ENCODE measurements at places on chromosomes 5 and 9.

DNA sequence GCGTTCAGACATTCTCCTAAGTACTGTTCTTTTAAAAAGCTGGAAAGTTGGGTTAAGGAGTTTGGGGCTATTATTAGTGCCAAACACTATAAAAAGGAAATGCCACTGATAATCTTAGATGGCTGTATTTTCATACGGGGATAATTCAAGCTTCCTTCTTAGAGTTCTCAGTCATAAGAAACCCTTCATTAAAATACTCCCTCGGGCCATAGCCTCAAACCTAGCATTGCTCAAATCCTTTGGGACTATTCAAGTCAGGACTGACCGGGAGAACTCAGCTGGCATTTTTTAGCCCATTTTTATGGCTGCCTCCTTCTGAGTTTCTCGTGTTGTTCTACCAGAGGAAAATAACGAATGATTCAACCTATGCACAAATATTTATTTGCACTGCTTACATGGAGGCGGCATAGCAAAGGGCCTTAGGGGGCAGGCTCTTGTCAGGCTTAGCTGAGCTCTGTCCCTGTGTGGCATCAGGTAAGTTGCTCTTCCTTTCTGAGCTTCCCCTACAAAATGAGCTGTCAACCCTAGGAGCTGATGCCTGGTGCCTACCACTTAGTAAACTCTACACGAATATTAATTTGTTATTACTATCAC is 33.5 kb upstream of the ADAM19 start:
- DNase-seq, result no peak

GRCh38 chr5:10323588-10324488 is 16.1 kb upstream of the CMBL start:
- DNase-seq, result no peak

- no peak for DNase-seq
Observed at GRCh38 chr5:10455277-10455670, 13.6 kb downstream of the ROPN1L start.

DNA sequence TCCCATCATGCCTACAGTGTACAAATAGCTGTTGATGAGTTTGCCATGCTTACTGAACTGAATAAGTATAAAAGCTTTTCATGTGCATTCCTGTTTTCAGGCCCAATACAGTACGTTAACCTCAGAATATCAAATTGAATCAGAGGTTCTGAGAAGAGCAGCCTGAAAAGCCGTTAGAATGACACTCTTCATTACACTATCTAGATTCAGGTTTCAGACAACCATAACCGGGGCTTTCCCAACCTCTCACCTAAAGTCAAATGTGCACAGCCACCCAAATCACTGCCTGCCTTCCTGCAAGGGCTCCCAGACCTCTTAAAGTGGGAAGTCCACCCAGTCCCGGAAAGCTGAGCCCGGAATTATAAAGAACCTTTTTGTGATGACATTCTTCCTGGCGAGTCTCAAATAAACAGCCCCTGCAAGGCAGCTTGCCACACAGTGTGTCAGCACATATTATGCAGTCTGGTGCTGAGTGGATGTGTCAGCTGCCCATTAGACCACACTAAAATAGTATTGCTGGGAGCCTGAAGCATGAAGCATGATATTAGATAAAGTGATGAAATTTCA is 245.8 kb downstream of the TLE4 start:
- DNase-seq, result peak; percentile 57

DNA sequence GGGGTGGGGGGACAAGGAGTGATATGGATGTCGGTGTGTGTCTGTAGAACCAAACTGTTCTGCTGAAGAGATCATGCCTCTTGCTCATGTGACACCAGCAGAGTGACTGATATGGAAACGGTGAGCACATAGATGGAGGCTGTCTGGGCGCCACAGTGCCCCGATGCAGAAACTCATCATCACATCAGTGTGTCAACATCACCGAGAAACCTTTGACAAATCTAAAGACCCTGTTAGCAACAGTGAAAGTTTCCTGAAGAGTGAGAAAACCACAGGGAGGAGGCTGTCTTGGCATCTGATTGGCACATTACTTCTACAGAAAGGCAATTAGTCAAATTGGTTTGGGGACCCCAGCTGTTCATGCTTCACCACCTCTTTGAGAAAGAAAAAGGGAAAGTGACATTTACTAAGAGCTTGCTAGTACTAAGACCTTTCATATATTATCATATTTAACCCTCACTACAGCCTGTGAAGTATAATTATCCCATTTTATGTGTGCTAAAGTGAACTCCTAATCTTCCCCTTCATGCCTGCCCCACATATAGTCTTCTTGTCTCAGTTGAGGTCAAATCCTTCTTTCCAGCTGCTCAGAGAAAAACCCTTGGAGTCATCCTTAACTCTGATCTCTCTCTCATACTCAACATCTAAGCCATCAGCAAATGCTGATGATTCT is 25.6 kb downstream of the CSF2 start:
- no peak for DNase-seq

GRCh38 chr5:56525113-56525512 is 290.2 kb upstream of the MAP3K1 start:
- no peak for DNase-seq

DNA sequence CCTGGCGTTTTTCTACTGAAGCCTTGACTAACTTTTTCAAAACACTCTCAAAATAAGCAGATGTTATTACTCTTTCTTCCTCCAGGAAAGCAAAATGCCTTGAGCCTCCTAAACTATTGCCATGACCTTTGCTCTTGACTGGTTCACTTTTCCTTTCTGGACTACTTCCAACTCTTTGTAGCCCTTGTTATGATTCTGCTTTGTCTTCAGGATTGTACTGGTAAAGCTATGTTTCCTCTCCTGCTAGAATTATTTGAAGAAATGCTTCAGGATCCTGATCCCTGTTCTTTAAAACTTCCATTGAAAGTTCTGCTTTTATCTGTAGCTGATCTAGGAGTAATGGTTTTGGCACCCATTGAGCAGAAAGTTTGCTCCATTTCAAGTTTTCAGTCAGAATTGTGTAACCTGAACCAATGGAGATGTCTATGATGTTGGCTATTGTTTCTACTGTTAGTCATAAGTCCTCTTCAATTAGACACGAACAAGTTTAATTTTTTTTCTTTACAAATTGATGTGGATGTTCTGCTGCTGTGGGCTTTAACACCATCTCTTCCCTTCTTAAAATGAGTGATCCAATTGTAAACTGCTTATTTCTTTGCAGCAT is 1356.4 kb downstream of the EFNA5 start:
- DNase-seq, result no peak

Measured in right cardiac atrium (tissue), 5 donors.